ENCODE measurements at places on chromosomes 7 and 10.
A peak's percentile ranks its signal among the peaks of the same experiment; 100 is the strongest.

- DNase-seq = no peak
Observed at GRCh38 chr10:31708474-31708873, 220.2 kb downstream of the ARHGAP12 start.

DNA sequence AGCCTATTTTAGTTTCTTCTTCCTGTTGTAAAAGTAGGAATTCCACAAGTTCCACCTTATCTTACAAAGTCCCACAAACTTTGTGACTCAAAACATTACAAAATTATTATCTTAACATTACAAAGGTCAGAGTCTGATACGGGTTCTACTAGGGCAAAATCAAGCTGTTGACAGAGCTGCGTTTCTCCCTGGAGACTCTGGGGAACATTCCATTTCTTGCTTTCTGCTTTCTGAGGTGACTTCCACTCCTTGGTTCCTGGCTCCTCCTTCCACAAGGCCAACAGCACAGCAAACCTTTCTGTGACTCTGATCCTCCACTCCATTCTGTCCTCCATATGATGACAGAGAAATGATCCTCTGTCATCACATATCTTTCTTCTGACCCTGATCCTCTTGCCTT, 10.6 kb downstream of the OR2F1 start:
- DNase-seq = no peak

- DNase-seq = no peak
Observed at GRCh38 chr7:41916450-41916927, 213.6 kb upstream of the INHBA start.

- no peak for DNase-seq
Observed at GRCh38 chr10:3836222-3836820, 51.3 kb upstream of the KLF6 start.

- no peak for DNase-seq
Observed at GRCh38 chr7:85716353-85716752, 529.5 kb upstream of the SEMA3D start.

- no peak for DNase-seq
Observed at GRCh38 chr7:143003393-143004051, 23.4 kb downstream of the OR9A2 start.

DNA sequence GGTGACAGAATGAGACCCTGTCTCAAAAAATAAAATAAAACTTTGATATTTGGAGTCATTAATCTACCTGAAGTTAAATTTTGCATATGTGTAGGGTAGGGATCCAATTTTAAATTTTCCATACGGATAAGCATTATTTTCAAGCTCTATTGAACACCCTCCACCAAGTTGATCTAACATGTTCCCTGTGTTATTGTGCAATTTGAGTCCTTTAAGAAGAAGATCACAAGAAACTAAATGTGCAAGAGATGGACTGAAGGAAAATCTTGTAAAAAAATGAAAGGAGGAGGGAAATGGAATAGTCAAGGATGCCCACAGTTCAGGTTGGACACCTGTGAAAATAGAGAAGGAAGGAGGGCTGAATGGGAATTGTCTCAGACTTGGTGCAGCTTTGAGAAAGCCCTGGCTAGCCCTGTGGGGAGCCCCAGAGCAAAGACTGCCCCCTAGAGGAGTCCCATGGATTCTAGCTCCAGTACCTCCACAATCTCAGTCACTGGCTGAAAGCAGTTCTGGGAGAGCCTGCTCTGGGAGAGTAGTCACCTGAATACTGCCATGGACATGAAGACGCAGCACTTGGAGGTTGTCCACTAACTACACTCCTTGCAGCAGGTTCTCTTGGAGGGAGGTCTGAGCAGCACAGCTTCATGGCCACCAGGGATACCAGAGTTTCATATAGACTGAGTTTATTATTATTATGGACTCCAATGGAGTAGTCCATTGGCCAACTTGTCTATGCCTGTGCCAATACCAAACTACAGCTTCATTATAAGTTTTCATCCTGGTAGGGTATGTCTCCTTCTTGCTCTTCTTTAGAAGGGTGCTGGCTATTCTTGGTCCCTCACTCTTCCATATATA, 5.7 kb upstream of the TIAL1 start:
- DNase-seq = no peak

GRCh38 chr10:33176688-33177087, 157.8 kb downstream of the NRP1 start:
- no peak for DNase-seq

- no peak for DNase-seq
Observed at GRCh38 chr10:1559311-1559710, 178.0 kb downstream of the ADARB2 start.

DNA sequence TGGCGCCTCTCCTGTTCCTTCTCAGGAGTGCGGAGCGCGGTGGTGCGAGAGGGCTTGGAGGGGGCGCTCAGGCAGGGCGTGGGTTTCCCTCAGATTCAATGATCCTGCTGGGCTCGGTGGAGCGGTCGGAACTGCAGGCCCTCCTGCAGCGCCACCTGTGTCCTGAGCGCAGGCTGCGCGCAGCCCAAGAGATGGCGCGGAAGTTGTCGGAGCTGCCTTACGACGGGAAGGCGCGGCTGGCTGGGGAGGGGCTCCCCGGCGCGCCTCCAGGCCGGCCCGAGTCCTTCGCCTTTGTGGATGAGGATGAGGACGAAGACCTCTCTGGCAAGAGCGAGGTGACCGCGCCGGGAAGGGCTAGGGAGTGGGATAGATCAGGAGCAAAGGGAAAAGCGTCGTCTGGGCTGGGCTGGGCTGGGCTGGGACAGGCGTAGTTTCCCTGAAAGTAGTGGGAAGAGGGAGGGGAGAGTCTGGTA, 17.0 kb downstream of the FAM131B start:
- DNase-seq = peak; percentile 42

DNA sequence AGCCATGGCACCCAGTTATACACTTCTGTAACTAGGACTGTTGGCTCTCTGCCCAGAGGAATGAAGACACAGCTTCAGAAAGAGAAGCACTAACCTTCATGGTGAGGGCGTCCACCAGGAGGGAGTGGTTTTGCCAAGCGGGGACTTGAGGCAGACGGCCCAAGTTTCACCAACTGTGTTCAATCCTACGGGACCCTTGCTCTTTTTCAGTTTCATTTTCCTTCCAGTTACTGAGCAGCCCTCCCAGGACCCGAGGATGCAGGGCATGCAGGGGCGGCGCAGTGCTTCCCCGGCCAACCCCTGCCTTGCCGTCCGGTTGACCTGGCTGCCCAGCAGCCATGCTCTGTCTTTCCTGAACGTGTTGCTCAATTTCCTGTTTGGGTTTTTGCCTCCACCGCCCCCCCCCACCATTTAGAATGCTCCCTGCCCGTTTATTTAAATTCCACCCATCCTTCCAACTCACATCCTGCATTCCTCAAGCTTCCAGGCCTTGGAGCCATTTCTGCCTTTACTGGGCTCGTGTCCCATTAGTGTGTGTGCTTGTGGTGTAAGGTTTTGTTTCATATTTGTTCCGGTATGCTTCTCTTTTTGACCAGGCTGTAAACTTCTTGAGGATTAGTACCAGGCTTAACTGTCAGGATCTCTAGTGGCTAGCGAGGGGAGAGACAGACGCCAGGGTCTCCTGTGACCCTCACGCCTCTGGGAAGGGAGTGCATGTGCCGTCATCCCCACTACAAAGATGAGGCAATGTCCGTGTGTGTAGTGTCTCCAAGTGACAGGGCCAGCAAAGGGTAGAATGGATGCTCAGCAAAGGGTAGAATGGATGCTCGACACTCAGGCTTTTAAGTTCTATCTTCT, 31.6 kb downstream of the IL15RA start:
- no peak for DNase-seq

DNA sequence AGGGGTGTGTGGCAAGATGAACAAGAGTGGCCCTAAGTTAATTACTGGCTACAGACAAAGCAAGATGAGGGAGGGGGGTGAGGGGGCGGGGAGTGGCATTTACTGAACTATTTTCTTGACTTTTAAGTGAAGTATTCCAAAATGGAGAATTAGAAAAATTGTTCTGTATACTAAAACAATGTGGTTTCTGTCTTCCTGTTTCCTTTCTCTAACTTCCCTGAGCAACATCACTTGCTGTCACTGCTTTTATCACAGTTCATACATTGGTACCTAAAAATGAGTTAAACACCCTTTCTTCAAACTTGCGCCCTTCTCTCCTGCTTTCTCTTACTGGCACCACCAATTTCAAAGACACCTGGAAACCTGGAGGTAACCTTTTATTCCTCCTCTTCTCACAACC, 21.6 kb downstream of the PDZD8 start:
- DNase-seq = no peak

DNA sequence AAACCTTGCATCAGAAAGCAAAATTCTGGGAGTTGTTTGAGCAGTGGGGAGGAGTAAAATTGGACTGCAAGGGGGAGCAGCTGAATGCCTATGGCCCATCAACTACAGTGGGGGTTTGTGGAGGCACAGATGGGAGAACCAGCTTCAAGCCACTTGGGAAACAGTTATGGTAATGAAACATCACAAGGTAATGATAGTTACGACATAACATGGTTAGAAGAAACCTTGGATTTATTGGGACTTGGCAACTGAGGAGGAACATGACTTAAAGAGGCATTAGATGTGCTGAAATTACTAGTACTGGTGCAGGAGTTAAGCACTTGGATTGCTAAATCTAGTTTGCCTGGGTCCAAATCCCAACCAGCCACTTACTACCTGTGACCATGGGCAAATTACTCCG, 868.4 kb downstream of the KCNMA1 start:
- DNase-seq = no peak

DNA sequence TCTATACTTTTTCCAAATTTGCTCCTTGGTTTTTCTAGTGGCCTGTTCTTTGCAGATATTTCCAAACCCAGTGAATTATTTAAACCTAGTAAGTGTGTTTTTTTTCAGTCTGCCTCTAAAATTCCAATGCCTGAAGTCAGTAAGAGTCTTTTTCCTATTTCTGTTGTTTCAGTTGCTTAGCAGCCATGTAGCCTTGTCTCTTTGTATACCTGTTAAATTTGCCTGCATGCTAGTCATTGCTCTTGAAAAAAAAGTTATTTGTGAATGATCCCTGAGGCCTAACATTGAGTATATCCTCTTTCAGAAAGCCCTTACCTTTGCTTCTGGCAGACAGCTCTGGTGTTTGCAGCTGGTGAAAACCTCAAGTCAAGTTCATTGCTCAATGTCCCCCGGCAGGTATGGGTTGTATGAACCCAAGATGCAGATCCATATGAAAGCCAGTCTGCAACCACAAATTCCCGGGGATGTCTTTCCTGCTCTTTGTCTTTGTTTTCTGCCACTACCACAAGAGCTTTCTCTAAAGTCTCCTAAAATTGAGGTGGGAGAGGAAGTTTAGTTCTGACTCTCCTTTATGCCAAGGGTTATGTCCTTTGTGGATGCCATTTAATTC, 35.7 kb downstream of the CH25H start:
- no peak for DNase-seq

DNA sequence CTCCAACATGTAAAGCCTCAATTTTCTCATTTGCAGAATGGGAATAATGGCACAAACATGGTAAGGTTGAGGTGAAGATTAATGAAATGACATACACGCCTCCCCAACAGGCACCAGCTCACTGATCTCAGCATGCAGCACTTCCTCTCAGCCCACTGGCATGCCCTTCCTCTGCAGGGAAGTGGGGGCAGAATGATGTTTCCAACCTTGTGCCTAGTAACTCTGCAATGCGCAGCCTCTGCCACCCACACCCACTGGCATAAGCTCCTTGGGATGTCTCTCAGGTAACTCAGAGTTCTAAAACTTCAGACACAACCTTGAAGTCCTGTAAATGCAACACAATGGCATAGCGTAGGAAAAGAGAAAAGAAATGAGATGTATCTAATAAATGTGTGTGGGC, 540.7 kb downstream of the HTR7 start:
- DNase-seq = no peak

- DNase-seq = no peak
Observed at GRCh38 chr7:44960011-44960580, 18.7 kb downstream of the MYO1G start.

DNA sequence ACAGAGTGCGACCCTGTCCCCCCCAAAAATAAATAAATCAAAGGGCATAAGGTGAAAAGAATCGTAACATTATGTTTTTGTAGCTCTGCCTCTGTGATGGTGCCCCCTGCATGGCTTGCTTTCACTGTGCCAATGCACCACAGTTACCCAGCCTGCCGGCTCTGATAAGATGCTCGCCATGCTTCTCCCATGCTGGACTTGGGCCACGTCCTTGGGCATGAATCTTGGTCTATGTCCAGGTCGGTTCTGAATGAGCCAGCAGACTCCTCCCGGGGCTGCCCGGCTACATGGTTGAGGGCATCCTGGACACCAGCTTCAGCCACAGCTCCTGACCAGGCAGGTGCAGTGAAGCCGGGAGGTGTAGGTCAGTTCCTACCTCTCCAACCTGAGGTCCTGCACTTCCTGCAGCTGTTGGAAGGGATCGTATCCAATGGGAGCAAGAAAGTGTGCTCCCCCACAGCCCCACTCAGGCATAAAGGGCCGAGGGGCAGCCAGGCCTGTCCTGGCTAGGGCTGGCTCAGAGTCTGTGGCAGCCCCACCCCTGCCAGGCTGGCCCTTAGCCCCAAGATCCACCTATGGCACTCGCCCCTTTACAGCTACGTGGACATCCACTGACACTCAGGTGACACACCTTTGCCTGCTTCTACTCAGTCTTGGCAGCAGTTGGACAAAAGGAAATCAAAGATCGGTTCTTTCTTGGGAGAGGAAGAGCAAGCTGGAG, 34.1 kb downstream of the CHST3 start:
- DNase-seq = no peak

DNA sequence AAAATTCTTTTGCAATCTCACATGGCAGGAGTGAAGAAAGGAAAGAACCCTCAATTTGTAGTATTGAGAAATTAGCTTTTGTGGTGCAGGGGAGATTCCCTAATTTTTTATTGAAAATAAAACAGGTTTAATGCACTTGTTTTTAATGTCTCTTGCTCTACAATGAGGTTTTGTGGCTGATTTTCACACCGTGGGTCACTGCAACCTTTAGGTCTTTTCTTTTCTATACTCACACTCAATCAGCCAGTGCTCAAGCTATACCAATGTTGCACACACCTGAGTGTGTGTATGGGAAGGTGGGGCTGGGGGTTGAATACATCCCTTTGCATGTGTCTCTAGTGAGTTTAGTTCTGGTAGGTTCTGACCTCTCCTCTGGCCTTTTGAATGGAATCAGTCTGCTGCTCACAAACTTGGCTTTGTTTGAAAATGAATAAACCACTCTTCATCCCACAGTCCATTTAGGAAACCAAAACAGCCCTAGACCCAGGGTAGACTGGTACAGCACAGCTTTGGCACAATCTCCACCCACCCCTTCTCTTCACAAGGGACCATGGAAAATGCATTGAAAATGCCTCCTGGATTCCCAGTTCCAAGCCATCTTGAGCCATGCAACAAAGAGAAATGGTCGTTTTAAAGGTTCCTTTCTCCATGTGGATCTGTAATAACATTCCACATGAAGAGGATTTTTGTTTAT, 411.5 kb downstream of the SFMBT2 start:
- no peak for DNase-seq

GRCh38 chr7:46928719-46929118, 653.2 kb downstream of the TNS3 start:
- DNase-seq = no peak

GRCh38 chr7:44094883-44095592, 9.1 kb upstream of the AEBP1 start:
- no peak for DNase-seq

GRCh38 chr7:18450019-18450418, 45.5 kb upstream of the HDAC9 start:
- no peak for DNase-seq

- DNase-seq = no peak
Observed at GRCh38 chr10:117972168-117972837, 74.4 kb downstream of the RAB11FIP2 start.

- DNase-seq = no peak
Observed at GRCh38 chr7:148114804-148115203, 475.8 kb upstream of the C7orf33 start.

All from stimulated activated CD8-positive, alpha-beta memory T cell treated with anti-CD3 and anti-CD28 coated beads, Interleukin-12 subunit alpha, Interleukin-12 subunit beta, amount 100 ng/mL, for 4 hours (primary cell).